ENCODE measurements at places on chromosomes 7 and 10. TPM values are rescaled to one million over a fixed set of nuclear protein-coding genes. Genes with fewer than 3 reads are reported as not detected.

The NOS3 gene
- total RNA-seq: 0.50 TPM

The CTNNA3 gene
- under 0.01 TPM for total RNA-seq

The ARMC3 gene
- total RNA-seq: not detected

The AKR1E2 gene
- 11.7 TPM for total RNA-seq

The ELAPOR2 gene
- 5.9 TPM for total RNA-seq

The SDK1 gene
- total RNA-seq: 8.6 TPM

The ACTL6B gene
- total RNA-seq: not detected

The DOCK1 gene
- total RNA-seq: 91.0 TPM

The FKBP9 gene
- total RNA-seq: 274 TPM

The COX15 gene
- total RNA-seq: 43.9 TPM

The ZNF862 gene
- 8.0 TPM for total RNA-seq

The FANK1 gene
- total RNA-seq: 2.6 TPM

The LLCFC1 gene
- not detected for total RNA-seq

The PANK1 gene
- total RNA-seq: 5.9 TPM

The PNLIPRP1 gene
- not detected for total RNA-seq

The SMO gene
- 12.6 TPM for total RNA-seq

The GHRHR gene
- total RNA-seq: not detected

The PDE6C gene
- not detected for total RNA-seq

The VCL gene
- 161 TPM for total RNA-seq

The SFTPA1 gene
- total RNA-seq: not detected

The GLCCI1 gene
- total RNA-seq: 6.7 TPM

The IGFBP1 gene
- total RNA-seq: not detected

The FXYD4 gene
- not detected for total RNA-seq

The LDB1 gene
- total RNA-seq: 39.5 TPM

The CTTNBP2 gene
- total RNA-seq: 4.4 TPM

The TMEM178B gene
- under 0.01 TPM for total RNA-seq

The AGAP6 gene
- 2.6 TPM for total RNA-seq

The COMMD3 gene
- 54.2 TPM for total RNA-seq

The EEPD1 gene
- 8.4 TPM for total RNA-seq

The ARPC1B gene
- total RNA-seq: 394 TPM

The PIK3CG gene
- total RNA-seq: not detected

The PITX3 gene
- not detected for total RNA-seq

The EPDR1 gene
- 43.4 TPM for total RNA-seq

The NUP205 gene
- 31.3 TPM for total RNA-seq

The LIPN gene
- total RNA-seq: not detected

The LIPF gene
- not detected for total RNA-seq

The ZPBP gene
- not detected for total RNA-seq

The LIPK gene
- not detected for total RNA-seq

The ITGB8 gene
- total RNA-seq: 100 TPM

The HOXA6 gene
- total RNA-seq: 3.6 TPM

The C10orf105 gene
- total RNA-seq: under 0.01 TPM

The SH2B2 gene
- 2.0 TPM for total RNA-seq

The ABCB4 gene
- 0.26 TPM for total RNA-seq

The ASB10 gene
- not detected for total RNA-seq

The CHAT gene
- not detected for total RNA-seq

The TRIM74 gene
- not detected for total RNA-seq

The AKR1C1 gene
- total RNA-seq: 72.2 TPM

The ATP6V0A4 gene
- not detected for total RNA-seq

The SYNPO2L gene
- total RNA-seq: under 0.01 TPM

The NKX2-3 gene
- total RNA-seq: not detected

The ARF5 gene
- total RNA-seq: 105 TPM

The MTERF1 gene
- 9.8 TPM for total RNA-seq
